ENCODE measurements at places on chromosomes 2 and 18.

DNA sequence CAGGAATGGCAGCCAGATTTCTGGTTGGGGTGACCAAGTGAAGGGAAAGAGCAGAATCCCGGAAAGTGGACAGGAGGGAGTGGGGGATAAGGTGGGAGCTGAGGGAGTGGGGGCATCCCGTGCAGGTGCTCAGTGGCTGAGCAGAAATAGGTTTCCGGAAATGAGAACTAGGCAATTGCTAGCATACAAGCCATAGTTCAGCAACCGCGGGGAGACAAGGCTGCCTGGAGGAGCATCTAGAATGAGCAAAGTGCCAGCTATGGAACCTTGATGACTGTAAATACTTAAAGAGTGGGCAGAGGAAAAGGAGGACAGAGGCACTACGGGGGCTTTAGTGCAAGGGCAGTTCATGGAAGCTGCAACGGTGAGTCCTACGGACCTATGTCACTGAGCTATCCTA lies 220.2 kb downstream of the BCL11A start:
- DNase-seq: no peak

- no peak for DNase-seq
Measured at GRCh38 chr18:44723411-44723810, 42.7 kb downstream of the SETBP1 start.

DNA sequence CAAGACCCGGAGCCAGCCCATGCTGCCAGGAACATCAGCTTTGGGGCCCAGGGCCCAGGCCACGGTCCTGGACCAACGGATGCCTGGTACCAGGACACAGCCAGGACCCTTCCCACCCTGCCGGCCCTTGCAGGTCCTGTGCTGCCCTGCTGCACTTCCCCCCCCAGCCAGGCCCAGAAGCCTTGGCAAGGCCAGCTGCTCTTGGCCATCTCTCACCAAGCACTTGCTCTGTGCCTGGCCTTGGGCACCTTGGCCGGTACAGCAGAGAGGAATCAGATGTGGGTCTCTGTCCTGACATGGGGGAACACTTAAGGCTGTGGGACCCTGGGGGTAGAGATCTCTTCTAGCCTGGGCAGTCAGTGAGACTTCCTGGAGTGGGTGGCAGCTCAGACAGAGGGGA lies 28.9 kb downstream of the BIN1 start:
- no peak for DNase-seq

GRCh38 chr18:7152440-7152839 lies 34.8 kb upstream of the LAMA1 start:
- no peak for DNase-seq

DNA sequence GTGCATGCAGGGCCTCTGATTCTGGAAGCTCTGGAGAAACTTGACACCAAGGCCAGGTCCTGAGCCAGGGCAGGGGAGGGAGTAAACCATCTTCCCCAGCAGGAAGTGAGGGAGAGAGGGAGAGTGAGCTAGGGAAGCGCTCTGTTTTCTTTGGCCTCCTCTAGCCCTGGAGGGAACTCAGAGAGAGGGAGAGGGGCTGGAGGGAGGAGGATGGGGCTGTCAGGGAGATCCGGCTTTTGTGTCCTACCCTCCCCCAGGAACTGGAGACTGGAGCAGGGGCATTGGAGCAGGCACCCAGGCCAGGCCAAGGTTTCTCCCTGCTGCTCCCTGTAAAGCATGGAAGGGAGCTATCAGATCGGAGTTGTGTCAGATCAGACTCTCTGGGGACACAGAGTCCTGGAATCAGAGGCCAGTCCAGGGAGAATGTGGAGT lies 22.7 kb upstream of the PKDCC start:
- peak; percentile 19 for DNase-seq

GRCh38 chr18:45068400-45069094 lies 387.9 kb downstream of the SETBP1 start:
- peak; percentile 63 for DNase-seq

DNA sequence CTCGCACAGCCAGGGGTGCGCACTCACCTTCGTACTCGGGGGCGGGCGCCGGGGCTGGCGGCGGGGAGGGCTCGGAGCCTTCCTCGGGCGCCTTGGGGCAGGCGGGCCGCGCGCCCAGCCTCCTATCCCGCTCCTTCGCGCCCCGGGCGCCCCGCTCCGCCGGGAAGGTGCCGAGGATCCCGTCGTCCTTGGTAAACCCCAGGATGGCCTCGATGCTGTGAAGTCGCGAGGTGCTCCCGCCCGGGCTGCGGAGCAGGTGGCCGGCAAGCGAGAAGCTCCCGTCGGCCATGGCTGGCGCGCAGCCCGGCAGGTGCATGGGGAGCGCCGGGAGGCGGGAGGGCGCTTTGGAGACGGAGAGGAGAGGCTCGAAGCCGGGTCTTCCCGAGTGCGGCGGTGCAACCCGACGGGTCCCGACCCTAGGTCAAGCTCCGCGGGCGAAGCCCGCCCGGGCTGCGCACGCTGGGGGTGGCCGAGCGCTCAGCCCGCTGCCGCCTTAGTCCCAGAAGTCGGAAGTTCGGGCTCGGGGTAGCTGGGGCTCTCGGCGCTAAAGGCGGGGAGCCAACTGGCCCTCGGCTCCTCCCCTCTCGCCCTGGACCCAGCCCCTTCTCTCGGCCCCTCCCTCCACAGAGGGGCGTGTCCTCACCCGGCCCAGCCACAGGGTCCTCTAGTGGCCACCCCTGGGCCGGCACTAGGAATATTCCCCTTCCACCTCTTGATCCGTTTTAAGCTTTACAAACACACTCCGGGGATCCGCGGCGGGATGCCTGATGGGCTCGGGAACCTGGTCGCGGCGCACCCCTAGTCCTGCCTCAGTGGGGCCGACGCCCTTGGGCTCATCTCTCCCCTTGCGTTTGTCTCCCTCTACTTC lies at the start of gene RAX:
Gene RAX (minus strand): TSS at position 564 of the 868 bp plus-strand sequence. CDS start 248 bp downstream, at position 316.
- DNase-seq: no peak

DNA sequence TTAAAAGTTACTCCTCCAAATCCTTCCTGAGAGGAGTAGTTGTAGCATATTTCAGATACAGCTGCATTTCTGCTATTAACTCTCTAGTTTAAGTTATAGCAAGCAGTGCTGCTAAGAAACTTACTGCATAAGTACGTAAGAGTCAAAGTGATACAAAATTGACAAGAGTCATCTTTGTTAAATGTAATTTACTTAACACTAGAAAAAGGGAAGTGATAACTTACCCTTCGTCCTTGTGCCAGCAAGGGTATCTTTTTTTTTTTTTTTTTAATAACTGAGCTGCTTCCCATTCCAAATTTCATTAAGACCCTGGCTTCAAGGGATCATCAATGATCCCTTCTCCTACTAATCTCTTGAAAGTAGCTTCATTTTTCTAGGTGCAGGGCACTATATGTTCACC lies 493.0 kb downstream of the PLCL1 start:
- DNase-seq: no peak

DNA sequence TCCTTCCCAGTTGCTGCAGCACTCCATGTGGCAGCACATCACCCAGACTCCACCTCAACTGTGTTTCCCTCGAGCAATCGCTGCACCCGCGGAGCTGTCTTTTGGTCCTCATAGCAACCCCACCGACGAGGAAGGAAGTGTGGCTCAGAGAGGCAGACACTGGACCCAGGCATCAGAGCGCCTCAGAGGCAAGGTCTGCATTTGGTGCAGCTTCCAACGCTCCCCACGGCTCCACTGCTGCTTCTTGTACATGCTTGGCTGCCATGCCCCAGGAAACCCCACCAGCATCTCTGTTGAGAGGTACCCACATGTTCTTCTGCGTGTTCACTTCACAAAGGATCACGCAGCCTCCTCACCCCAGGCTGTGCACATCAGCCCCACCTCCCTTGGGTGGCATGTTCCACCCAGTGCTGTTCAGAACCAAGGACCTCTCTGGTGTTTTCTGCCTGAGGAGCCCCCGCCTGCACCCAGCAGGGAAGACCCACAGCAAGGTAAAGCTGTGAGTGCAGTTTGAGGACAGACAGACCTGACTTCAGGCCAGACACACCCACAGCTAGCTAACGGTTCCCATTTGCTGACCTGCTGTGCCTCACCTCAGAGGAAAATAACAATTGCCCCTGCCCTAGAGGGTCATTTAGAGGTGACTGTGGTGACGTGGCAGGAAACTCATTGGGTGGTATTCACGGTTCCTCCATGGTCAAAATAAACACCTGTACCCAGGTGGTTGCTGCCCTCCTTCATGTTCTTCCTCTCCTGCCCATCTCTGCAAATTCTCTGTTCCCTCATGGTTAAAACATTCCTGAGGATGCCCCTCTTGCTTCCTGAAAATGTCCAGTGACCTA lies 326.3 kb upstream of the MYT1L start:
- no peak for DNase-seq

Data from NCI-H69 (cell line).